ENCODE measurements at places on chromosomes 16 and 17.

GRCh38 chr16:50373780-50374179 lies 5.0 kb upstream of the BRD7 start:
- DNase-seq = no peak

GRCh38 chr17:83103200-83103942 lies 24.0 kb downstream of the METRNL start:
- no peak for DNase-seq

DNA sequence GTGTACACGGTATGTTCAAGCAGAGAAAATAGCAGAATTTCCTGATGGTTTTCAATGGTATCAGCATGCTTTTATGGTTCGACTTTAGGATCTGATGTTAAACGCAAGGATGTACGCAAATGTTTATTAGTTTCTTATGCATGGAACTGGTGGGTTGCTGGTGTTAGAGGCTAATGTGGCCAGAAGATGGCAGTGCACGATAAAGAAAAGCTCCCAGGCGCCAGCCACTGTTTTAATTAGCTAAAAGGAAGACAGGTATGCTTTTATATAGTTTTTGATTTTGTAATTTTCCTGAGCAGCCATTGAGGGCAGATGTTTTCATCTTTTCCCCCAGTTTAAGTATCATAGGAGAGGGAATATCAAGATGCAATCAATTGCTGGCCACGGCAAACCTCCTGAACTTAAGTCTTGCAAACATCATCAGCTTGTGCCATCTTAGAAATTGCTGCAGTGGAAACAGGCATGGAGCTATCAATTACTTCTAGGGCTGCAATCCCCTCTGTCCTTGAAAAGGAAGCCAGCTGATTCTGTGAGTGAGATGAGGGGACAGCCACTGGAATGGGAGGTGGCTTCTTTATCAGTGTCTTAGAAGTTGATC lies 648.5 kb upstream of the RBFOX1 start:
- DNase-seq = peak; percentile 63

DNA sequence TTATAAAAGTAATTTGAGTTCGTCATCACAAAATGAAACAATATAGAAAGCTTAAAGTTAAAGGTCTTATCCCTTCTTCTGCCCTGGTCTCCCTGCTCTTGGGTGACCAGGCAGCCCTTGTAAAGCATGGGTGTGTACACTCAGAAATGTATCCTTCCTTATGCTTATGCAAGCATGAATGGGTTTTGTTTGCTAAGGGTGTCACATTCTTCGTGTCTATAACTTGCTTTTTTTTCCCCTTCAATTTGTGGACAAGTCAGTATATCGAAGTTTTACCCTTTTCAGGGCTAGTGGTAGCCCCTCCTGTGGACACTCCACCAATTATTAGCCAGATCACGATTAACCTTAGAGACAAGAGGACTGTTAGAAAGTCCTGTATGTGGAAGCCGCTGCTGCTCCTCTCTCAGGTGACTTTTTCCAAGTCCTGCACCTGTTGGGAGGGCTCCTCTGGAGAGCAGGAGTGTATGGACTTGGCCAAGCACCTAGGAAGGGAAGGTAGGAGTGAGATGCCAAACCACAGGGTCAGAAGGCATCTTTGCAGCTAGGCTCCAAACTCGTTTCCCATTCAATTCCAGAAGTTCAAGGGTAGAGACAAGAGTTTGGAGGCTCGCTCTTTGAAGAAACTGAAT lies 50.9 kb downstream of the LDHD start:
- DNase-seq = no peak

DNA sequence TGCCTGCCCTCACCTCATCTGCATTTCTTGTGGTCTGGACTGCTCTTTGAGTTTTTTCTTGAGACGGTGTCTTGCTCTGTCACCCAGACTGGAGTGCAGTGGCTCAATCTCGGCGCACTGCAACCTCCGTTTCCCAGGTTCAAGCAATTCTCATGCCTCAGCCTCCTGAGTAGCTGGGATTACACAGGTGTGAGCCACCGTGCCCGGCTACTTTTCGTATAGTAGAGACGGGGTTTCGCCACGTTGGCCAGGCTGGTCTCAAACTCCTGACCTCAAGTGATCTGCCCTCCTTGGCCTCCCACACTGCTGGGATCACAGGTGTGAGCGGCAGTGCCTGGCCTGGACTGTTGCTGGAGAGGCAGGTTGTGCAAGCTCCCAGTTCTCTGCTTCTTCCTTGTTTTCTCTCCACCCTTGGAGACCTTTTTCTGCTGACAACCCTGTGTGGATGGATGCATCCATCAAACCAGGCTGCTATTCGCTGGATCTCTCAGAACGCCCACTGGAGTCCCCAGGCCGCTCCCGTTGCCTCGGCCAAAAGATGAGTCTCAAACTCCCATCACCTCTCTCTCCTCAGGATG lies 22.7 kb upstream of the DBNDD1 start:
- no peak for DNase-seq

GRCh38 chr16:68426347-68426652 lies 22.0 kb downstream of the SMPD3 start:
- DNase-seq = no peak

DNA sequence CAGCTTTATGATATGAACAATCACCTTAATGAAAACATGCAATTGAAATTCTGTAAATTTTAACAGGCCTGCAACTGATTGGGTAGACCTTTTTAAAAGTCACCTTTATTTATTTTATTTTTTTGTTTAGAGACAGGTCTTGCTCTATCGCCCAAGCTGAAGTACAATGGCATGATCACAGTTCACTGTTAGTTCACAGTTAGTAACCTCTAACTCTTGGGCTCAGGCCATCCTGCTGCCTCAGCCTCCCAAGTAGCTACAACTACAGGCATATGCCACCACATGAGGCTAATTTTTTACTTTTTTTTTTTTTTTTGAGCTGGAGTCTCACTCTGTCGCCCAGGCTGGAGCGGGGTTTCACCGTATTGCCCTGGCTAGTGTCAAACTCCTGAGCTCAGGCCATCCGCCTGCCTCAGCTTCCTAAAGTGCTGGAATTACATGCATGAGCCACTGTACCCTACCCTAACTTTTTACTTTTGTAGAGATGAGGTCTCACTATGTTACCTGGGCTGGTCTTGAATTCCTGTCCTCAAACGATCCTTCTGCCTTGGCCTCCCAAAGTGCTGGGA lies 28.0 kb downstream of the AP1G1 start:
- no peak for DNase-seq

GRCh38 chr16:84609563-84610177 lies 8.2 kb downstream of the COTL1 start:
- DNase-seq = peak; percentile 59

All from common myeloid progenitor, CD34-positive (primary cell).